ENCODE measurements at places on chromosomes 13 and 19. TPM values are rescaled to one million over a fixed set of nuclear protein-coding genes. Genes with fewer than 3 reads are reported as not detected.

DNA sequence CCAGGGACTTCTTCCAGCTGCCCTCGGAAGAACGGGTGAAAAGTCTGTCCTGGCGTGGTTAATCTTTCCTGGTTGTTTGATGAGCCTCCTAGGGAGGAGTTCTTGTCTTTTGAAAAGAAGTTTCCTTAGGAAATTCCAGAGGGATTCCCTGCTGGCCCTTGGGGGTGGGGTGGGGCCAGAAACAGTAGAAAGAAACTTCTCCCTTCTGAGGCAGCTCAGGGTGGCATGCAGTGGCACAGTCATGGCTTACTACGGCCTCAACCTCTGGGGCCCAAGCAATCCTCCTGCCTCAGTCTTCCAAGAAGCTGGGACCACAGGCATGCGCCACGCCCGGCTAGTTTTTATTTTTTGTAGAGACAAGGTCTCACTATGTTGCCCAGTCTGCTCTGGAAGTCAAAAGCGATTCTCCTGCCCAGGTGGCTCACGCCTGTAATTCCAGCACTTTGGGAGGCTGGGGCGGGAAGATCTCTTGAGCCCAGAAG, 1.5 kb downstream of the ZNF101 start:
- DNase-seq = no peak
- H3K4me3 ChIP-seq = peak overlapping the region; percentile 88
- peaks cover 20% of the 10 kb centered on the region for H3K4me1 ChIP-seq
- H3K27ac ChIP-seq = peak overlapping the region; percentile 93

DNA sequence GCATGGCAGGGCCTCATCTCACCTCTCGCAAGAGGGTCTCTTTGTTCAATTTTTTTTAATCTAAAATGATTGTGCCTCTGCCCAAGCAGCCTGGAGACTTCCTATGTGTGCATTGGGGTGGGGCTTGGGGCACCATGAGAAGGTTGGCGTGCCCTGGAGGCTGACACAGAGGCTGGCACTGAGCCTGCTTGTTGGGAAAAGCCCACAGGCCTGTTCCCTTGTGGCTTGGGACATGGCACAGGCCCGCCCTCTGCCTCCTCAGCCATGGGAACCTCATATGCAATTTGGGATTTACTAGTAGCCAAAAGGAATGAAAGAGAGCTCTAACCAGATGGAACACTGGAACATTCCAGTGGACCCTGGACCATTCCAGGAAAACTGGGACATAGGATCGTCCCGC, 8.0 kb downstream of the FXYD3 start:
- DNase-seq = no peak
- peak overlapping the region; percentile 84 for H3K4me3 ChIP-seq
- H3K27me3 ChIP-seq = no peaks in the 10 kb centered on the region
- peaks cover 12% of the 10 kb centered on the region for H3K4me1 ChIP-seq
- H3K36me3 ChIP-seq = no peaks in the 10 kb centered on the region

The ONECUT3 gene
- total RNA-seq = not detected

GRCh38 chr19:9673912-9674662, 813 bp downstream of the ZNF562 start:
- H3K27me3 ChIP-seq = peaks cover 1% of the 10 kb centered on the region
- peaks cover 30% of the 10 kb centered on the region for H3K4me1 ChIP-seq
- peak overlapping the region; percentile 96 for H3K27ac ChIP-seq
- H3K4me3 ChIP-seq = peak overlapping the region; percentile 98
- peaks cover 38% of the 10 kb centered on the region for H3K36me3 ChIP-seq

GRCh38 chr19:48176226-48176625, 5.7 kb downstream of the ZSWIM9 start:
- peaks cover 2% of the 10 kb centered on the region for H3K4me1 ChIP-seq
- peaks cover 39% of the 10 kb centered on the region for H3K36me3 ChIP-seq
- no peak overlapping the region for H3K4me3 ChIP-seq
- DNase-seq = no peak

DNA sequence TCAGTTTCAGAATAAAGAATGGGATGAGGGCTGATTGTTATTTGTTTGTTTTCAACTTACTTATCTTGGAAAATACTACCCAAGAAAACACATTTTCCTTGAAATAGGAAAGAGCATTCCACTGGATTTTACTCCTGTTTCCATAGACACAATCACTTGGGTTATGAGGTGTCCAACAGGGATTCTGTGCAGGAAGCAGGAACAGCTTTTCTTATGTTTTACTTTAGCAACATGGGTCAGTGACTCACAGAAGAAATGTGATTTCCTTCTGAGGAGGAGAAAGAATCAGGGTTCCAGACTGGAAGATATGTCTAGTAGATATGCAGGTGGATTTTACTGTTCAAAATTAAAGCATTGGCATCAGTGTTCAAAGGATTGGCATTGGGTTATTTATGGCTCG, 180.8 kb upstream of the GPC6 start:
- DNase-seq = no peak

The TEX26 gene
- total RNA-seq = not detected

DNA sequence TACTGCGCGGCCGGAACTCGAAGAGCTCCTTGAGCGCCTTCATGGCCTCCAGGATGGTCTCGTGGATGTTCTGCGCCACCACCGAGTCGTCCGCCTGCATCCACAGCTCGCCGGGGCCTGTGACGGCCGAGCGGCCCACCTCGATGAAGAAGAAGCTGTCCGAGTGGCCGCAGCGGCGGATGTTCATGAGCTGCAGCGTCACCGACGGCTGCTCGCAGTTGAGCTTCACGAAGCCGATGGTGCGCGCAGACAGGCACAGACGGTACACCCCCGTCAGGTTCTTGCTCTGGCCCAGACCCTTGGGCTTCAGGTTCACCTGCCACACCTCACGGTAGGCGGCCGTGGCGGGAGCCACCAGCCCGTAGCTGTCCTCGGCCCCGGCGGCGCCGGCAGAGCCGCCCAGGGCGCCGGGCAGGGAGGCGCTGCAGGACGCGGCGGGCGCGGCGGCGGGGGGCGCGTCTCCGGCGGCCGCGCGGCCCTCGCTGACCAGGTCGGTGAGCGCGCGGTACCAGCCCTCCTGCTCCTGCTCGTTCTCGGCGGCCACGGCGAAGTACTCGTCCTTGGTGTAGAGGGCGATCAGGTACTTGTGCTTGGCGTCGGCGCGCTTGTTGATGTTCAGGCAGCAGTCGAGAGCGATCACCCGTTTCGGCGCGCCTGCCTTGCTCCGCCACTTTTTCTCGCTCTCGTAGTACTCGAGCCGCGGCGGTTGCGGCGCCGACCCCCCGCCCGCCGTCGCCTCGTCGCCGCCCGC, 1.1 kb downstream of the IRS2 start:
- peak overlapping the region; percentile 85 for H3K4me3 ChIP-seq
- H3K4me1 ChIP-seq = peaks cover 13% of the 10 kb centered on the region
- H3K27ac ChIP-seq = peak overlapping the region; percentile 59
- no peaks in the 10 kb centered on the region for H3K27me3 ChIP-seq
- DNase-seq = peak; percentile 73
- peaks cover 6% of the 10 kb centered on the region for H3K36me3 ChIP-seq

DNA sequence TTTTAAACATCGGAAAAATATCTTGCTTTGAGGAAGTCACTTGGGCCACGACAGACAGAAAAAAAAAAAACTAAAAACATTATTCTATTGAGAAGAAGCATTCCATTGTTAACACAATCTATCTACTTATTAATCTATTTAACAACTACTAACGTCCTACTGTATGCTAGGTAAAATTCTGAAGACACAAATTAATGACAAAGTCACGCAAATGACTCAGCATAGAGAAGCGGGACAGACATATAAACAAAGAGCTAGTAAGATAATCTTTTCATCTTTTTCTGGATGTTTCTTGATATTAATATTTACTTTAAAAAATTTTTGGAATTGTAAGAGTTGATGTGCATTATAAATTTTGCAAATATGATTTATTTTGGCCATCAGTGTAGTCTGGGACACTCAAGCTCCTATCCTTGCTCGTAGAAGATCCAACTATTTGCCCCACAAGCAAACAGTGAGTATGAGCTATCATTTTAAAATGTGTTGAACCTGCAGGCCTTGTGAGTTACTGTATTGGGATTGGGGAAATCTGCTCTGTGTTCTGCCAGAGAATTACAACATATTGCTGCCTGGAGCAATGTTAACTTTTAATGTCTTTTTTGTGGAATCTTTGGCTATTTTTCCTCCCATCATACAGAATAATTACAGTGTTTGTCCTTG, 109.1 kb downstream of the PCDH9 start:
- H3K27me3 ChIP-seq = no peaks in the 10 kb centered on the region
- no peak overlapping the region for H3K27ac ChIP-seq

DNA sequence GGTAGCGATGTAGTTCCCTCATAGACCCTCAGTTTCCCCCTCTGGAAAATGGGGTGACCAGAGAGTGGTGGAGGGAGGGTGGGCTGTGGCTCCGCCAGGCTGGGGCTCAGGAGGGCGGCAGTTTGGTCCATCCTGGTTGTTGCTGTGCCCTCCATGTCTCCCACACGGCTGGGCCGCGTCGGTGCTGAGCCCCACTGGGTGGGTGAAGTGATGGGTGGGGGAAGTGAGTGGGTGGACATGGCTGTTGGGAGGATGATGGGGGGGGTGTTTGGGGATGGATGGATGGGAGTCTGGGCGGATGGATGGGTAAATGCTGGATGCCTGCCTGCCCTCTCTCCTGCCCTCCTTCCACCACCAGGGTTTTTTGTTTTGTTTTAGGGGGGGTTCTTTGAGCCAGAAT, 16.6 kb upstream of the EHD2 start:
- no peak overlapping the region for H3K27ac ChIP-seq
- H3K36me3 ChIP-seq = no peaks in the 10 kb centered on the region
- H3K4me3 ChIP-seq = no peak overlapping the region

The PRTN3 gene
- total RNA-seq = not detected

The FUT2 gene
- total RNA-seq = not detected

GRCh38 chr13:40410315-40410714, 256.1 kb downstream of the FOXO1 start:
- no peaks in the 10 kb centered on the region for H3K4me1 ChIP-seq
- H3K27me3 ChIP-seq = no peaks in the 10 kb centered on the region
- DNase-seq = no peak
- peak overlapping the region; percentile 22 for H3K27ac ChIP-seq

- no peak overlapping the region for H3K4me3 ChIP-seq
- no peaks in the 10 kb centered on the region for H3K36me3 ChIP-seq
Measured at GRCh38 chr13:101181076-101181685, 235.1 kb downstream of the NALCN start.

The KLHL1 gene
- total RNA-seq = not detected

- no peak overlapping the region for H3K4me3 ChIP-seq
- H3K4me1 ChIP-seq = no peaks in the 10 kb centered on the region
- no peak for DNase-seq
- H3K27ac ChIP-seq = no peak overlapping the region
- no peaks in the 10 kb centered on the region for H3K36me3 ChIP-seq
Measured at GRCh38 chr13:78845656-78846365, 186.9 kb upstream of the OBI1 start.

The KLC3 gene
- not detected for total RNA-seq

GRCh38 chr19:7461841-7462629, 26.8 kb downstream of the PEX11G start:
- DNase-seq = no peak
- H3K27me3 ChIP-seq = no peaks in the 10 kb centered on the region
- no peak overlapping the region for H3K27ac ChIP-seq
- no peak overlapping the region for H3K4me3 ChIP-seq

DNA sequence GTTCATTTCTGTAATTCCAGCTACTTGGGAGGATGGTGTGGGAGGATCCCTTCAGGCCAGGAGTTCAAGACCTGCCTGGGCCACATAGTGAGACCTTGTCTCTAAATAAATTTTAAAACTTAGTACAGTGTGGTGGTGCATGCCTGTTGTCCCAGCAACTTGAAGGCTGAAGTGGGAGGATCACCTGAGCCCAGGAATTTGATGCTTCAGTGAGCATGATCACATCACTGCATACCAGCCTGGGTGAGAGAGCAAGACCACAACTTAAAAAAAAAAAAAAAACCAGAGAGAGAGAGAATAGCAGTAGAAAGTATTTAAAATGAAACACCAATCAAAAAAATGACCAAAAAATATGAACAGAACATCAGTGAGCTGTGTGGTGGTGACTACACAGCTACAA, 7.1 kb upstream of the ZNF823 start:
- H3K27ac ChIP-seq = no peak overlapping the region
- no peak for DNase-seq
- H3K27me3 ChIP-seq = no peaks in the 10 kb centered on the region
- H3K36me3 ChIP-seq = peaks cover 9% of the 10 kb centered on the region
- no peak overlapping the region for H3K4me3 ChIP-seq

- no peak for DNase-seq
- H3K4me1 ChIP-seq = peaks cover 13% of the 10 kb centered on the region
- H3K36me3 ChIP-seq = no peaks in the 10 kb centered on the region
- H3K4me3 ChIP-seq = peak overlapping the region; percentile 78
Measured at GRCh38 chr13:113724016-113724758, 34.8 kb upstream of the TMEM255B start.
